ENCODE measurements at places on chromosomes 6 and 20. TPM values are rescaled to one million over a fixed set of nuclear protein-coding genes. Genes with fewer than 3 reads are reported as not detected.

The MOCS3 gene
- total RNA-seq: 2.2 TPM

The KCNB1 gene
- not detected for total RNA-seq

The TOX2 gene
- total RNA-seq: 0.93 TPM

The GJA1 gene
- total RNA-seq: not detected

The ULBP2 gene
- total RNA-seq: 2.4 TPM

The ELOVL2 gene
- not detected for total RNA-seq

The RPS6KA2 gene
- 2.8 TPM for total RNA-seq

The C6orf15 gene
- not detected for total RNA-seq

The NOTCH4 gene
- 2.7 TPM for total RNA-seq

The CDSN gene
- total RNA-seq: not detected

The DSP gene
- not detected for total RNA-seq

All from natural killer cell (primary cell).